Epithelial cell of prostate (primary cell): ENCODE measurements at places on chromosomes 12 and 14.
A peak's percentile ranks its signal among the peaks of the same experiment; 100 is the strongest.

DNA sequence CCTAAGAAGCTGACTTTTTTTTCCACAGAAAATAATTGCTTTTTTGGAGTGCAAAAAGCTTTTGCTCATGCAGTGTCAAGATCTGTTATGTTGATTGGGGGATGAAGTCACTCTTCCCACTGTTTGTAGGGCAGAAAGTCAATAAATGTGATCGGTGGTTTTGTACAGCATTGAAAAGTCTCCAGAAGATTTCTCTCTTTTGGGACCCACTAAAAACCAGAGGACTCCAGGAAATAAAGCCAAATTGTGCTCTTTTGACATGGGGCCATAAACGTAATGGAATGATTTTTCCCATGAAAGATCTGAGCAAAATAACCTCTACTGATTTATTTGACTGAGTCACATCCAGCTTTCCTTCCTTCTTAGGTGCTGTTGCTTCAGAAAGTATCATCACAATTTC is 122.5 kb downstream of the SNAPC1 start:
- no peak for DNase-seq

GRCh38 chr14:105193916-105194782 is 13.0 kb upstream of the NUDT14 start:
- DNase-seq: no peak

DNA sequence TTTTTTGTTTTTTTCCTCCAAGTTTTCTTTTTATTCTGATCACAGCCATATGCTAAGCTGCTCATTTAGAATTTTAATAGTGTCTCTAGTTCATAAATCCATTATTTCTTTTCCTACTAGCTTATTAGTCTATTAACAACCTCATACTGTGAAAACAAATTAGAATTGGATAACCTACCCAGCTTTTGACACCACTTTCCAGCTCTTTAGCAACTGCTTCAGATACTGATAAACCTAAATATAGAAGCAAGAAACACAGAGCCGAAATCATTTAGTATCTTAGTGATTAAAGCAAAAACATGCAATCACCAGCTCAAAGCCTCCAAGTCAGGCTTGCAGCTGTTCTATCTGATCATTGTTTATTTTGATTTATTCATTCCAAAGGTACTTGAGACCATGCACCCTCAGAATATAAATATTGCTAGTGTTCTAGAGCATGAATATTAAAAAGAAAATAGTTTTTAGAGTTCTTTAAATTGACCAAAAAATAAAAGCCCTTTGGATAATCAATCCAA is 121.5 kb downstream of the STXBP6 start:
- DNase-seq: no peak

- no peak for DNase-seq
Measured at GRCh38 chr12:6763380-6763779, 2.8 kb upstream of the PTMS start.

GRCh38 chr14:90458536-90458935 is 61.7 kb downstream of the CALM1 start:
- DNase-seq: peak; percentile 20

GRCh38 chr12:98918176-98918863 is 273.2 kb downstream of the APAF1 start:
- DNase-seq: no peak

DNA sequence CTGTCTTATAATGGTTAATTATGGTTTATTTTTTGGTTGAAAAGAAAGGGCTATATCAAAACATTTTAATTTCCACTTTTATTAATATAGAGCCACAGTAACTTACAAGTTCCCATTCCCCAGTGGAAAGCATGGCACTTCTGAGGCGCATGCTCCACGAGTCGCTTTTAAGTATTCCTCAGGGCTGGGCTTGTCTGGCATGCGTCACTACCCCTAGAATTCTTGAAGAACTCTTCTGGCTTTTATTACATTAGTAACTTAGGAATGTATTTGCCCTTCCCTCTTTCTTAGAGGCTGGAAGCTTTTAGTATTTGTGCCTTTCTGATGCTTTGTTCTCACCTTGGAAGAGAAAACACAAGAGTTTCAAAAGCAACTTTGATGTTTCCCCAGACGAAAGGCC is 81.1 kb downstream of the ESR2 start:
- no peak for DNase-seq

GRCh38 chr14:84584511-84584910 is 945.4 kb upstream of the FLRT2 start:
- no peak for DNase-seq

DNA sequence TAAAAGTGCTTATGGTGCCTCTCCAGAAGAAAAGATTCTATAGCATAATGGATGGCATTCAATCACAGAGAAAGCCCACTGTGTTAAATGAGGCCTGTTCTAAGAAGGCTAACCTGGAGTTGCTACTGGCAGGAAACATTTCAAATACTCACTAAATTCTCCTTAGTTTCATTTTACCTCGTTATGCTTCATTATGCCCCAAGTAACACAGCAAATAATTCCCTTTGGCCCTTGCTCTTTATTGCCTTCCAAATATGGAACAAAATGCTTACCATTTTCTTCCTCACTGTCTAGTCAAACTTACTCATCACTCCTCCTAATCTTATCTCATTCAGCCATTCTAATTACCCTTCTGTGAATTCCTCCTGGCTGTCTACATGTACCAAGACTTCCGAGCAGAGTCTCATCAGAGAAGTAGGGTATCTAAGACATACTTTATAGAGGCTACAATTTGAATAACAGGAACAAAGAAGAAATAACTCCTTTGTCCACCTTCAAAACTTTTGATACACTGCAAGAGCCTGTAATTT is 292.1 kb upstream of the CLEC14A start:
- no peak for DNase-seq

GRCh38 chr12:5232291-5232690 is 188.6 kb downstream of the KCNA5 start:
- DNase-seq: no peak

DNA sequence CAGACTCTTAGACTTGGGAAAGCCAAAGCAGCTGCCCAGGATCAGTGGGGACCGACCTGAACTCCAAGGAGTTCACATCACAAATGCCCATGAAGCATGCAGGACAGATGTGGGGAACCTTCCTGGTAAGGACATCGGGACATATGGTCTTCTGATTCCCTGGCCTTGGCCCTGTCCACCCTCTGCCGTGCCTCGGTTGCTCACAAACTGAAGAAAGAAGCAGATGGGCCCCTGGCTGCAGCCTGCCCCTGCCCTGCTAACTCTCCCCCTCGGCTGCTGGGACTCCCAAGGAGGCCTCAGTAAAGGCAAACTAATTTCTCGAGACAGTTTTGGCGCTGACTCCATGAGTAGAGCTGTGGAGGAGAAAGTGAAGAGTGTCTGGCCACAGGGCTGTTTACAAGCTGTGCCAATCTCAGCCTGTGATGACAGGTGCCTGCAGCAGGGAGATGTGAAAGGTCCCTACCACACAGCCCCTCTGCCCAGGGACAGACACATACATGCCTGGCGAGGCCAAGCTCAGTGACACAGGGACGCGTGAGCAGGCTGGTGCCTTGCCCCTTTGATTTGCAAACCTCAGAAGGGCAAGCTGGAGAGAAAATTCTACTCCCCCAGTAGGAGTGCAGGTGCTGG is 48.6 kb downstream of the ISCA2 start:
- DNase-seq: no peak

GRCh38 chr12:5557906-5558305 is 126.0 kb downstream of the NTF3 start:
- no peak for DNase-seq

DNA sequence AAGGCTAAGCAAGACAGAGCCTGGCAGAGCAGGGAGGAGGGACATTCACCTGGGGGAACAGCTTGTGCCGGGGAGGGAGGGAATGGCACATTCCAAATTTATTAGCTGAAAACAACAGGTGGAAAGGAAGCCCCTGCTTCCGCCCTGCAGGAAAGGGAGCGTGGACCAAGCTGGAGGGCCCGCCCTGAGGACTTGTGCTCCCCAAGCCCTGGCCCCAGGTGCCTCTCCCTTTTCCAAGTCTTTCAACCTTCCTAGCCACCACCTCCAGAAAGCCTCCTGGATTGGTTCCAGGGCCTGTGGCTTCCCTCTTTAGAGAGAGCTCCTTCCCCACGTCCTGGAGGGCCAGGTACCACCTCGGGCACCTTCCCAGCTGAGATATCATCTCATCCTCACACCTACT is 2.7 kb downstream of the DEGS2 start:
- DNase-seq: no peak

DNA sequence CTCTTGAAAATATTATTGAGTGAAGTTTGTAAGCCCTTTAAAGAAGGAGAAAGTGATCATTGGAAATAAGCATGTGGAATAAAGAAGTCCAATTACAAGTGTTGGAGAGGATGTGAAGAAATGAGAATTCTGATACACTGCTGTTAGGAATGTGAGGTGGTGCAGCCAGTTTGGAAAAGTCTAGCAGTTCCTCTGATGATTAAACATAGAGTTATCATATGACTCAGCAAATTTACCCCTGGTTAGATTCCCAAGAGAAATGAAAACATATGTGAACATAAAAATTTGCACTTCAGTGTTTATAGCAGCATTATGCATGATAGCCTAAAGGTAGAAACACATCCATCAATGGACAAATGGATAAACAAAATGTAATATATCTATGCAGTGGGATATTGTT is 319.9 kb downstream of the AEBP2 start:
- peak; percentile 6 for DNase-seq

DNA sequence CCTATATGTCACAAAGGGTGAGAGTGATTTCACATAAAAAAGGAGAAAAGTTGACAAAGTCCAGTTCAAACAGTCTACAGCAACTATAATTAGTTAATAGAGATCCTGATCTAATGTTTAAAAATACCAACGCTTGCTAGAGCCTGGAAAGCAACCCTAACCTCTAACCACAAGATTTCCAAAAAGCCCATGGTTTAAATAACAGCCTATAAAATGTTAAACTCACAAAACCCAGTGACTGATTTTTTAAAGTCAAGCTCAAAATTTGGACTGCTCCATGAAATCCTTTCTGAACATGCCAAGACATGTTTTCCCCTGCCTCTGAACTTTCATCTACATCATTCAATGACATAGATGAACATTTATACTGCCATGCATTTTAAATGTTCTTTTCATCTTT is 81.6 kb downstream of the PLEKHG7 start:
- no peak for DNase-seq

DNA sequence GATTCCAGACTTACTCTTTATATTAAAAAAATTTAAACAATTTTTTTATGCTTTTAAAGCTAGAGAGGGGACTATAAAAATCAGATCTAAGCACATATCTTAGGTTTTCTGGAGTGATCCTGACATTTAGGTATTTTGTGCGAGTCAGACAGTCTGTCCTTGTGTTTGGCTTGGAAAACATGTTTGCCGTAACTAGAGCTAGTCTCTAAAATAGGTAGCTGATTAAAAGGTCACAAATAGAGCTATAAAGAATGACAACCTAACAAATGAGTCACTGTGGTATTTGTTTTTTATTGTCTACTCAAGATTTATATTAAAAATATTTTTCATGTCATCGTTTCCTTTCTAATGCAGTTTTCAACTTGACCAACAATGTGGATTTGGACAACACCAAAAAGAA is 73.4 kb downstream of the MNAT1 start:
- no peak for DNase-seq

- no peak for DNase-seq
Measured at GRCh38 chr12:47863985-47864384, 40.8 kb downstream of the VDR start.

- DNase-seq: no peak
Measured at GRCh38 chr12:64826234-64826633, 1.8 kb downstream of the TBC1D30 start.

DNA sequence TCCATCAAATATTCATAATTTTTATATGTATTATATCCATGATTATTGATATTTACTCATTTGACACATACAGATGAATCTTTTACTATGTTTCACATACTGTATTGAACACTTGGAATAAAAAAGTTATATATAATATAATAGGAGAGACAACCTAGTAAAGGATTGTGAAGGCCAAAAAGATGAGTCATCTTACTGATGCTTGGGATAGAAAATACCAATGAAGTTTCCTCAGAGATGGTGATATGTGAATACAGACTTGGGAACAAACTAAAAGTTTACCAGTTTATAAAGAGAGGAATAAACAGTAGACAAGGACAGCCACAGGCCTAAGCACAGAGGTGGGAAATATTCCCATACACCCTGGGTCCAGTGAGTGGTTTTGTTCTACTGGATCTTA is 743.9 kb upstream of the FLRT2 start:
- DNase-seq: no peak

DNA sequence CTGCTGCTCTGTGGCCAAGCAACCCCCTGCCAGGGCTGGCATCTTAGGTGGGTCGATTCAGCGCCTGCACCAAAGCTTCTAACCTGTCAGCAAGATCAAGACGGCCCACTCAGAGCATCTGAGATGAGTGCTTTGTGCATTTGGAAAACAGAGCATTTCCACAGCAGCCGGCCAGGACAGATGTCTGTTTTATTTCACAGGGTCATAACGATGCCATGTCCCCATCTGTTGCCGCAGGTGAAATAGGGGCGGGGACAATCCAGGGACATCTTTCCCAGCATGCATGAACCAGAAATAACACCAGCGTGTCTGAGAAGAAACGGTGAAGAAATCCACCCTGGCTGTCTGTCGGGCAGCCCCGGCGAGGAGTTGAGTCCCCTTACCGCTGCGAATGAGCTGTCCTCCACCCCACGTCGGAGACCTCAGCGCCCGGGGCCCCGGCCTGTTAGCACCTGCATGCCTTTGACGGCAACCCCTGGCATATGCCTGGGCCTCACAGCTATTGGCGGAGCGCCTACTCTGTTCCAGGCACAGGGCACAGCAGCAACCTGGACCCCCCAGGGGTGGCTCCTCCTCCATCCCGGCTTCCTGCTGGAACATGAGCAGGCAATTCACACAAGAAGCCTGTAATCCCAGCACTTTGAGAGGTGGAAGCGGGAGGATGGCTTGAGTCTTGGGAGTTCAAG is 30.6 kb upstream of the ULK1 start:
- no peak for DNase-seq

- DNase-seq: no peak
Measured at GRCh38 chr12:5898874-5899273, 46.2 kb downstream of the ANO2 start.

DNA sequence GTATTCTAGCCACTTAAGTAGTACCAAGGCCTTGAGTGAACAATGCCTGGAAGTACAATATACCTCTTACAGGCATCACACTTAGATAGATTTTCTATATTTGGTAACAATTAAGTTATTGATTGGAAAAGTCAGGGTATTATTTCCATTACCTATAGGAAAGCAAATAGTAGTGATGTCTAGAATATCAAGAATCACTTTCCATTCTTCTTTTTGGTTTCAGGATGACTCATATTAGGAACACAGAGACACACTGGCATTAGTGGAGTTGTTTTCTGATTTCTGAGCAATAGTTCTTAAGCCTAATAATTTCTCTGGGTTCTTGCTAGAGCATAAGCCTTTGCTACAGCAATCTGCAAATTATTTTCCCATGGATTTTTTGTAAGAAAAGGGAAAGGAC is 1640.0 kb upstream of the SEL1L start:
- DNase-seq: no peak

- peak; percentile 97 for DNase-seq
Measured at GRCh38 chr12:91778938-91779400, 366.7 kb downstream of the BTG1 start.

- no peak for DNase-seq
Measured at GRCh38 chr12:14982562-14982961, 9.7 kb downstream of the PDE6H start.

GRCh38 chr12:50640321-50640939 is 123.5 kb upstream of the ATF1 start:
- DNase-seq: no peak
